Activated naive CD4-positive, alpha-beta T cell treated with anti-CD3 and anti-CD28 coated beads, Interleukin-2, amount 10 ng/mL, durations not matched to agents 7 days and 5 days (primary cell): ENCODE measurements at places on chromosomes 7 and 10.

DNA sequence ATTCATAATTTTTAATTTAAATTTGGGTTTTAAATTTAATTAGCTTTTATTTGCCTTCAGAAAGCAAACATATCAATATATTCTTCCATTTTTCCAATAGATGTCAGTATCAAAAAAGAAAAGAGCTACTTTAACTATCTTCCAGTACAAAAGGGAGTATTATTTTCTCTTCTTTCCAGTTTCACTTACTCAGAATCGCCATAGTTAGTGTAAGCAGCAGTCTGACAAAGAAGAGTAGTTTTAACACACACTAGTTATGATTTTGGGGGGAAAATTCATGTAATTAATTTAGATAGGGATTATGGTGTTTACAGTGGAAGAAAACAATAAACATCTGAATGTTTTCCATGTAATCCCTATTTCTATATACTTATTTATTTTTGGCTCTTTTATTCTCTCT is 272.6 kb upstream of the DGKB start:
- no peak for DNase-seq

DNA sequence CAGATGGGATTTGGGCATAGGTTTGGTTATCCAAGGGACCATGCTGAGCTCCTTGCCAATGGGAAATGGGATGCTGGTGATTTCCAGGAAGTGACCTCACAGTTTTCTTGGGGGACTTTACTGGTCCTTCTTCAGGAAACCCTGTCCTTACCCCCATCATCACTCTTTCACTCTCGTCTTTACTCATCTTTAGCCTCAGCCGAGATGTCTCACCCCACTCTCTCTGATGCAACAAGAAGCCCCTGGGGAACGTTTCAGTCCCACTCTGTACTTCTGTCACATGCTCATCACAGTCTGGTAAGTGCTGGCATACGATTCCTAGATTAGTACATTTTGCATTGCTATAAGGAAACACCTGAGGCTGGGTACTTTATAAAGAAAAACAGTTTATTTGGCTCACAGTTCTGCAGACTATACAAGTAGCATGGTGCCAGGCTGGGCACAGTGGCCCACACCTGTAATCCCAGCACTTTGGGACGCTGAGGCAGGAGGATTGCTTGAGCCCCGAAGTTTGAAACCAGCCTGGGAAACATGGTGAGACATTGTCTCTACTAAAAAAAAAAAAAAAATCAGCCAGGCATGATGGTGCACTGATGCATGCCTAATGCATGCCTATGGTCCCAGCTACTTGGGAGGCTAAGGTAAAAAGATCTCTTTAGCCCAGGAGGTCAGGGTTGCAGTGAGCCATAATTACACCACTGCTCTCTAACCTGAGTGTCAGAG is 63.5 kb upstream of the VKORC1L1 start:
- no peak for DNase-seq

GRCh38 chr7:95916573-95917297 is 144.4 kb downstream of the DYNC1I1 start:
- peak; percentile 80 for DNase-seq

GRCh38 chr10:31073996-31074721 is 42.5 kb upstream of the ZNF438 start:
- DNase-seq = no peak

GRCh38 chr10:121781101-121781500 is 146.7 kb downstream of the ATE1 start:
- no peak for DNase-seq
